ENCODE measurements at places on chromosomes 16 and 17. TPM values are rescaled to one million over a fixed set of nuclear protein-coding genes. Genes with fewer than 3 reads are reported as not detected.

Gene CSH2
- not detected for total RNA-seq

Gene CDH11
- not detected for total RNA-seq

Gene CYLD
- 246 TPM for total RNA-seq

Gene PRSS21
- not detected for total RNA-seq

Gene STAC2
- total RNA-seq = not detected

Gene COL1A1
- 7.5 TPM for total RNA-seq

Gene CDH3
- 0.92 TPM for total RNA-seq

Gene KRTAP4-9
- not detected for total RNA-seq

GRCh38 chr17:44558334-44558709, 1.0 kb downstream of the FZD2 start:
- DNase-seq = no peak

DNA sequence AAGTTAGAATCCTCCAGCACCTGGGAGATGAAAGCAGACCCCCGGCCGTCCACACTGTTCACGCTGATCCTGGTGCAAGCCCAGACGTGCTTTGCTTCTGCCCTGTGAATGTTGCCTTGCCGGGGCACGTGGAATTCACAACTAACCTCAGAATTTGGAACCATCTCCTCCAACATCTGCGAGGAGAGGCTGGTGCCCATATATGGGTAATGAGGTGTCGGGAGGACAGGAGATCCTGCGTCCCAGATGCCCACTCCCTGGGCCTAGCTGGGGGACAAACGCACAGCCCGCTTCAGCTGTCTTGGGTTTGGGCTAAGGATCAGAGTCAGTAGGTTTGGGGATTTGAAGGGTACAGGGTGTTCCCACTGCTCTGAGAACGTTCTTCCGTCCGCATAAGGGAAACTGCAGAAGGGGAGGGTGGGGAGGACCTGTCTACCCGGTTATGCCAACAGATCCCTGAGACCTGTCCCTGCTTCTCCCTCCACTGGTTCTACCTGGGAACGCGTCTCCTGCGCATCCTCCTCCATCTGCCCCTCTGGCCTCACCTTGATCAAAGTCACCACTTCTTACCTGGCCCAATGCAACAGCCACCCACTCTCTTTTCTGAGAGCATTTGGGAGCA, 14.1 kb downstream of the PPL start:
- no peak for DNase-seq

GRCh38 chr17:73776351-73777130, 132.3 kb upstream of the SDK2 start:
- DNase-seq = no peak

- DNase-seq = peak; percentile 75
Observed at GRCh38 chr17:66165537-66166123, 26.3 kb downstream of the CEP112 start.

DNA sequence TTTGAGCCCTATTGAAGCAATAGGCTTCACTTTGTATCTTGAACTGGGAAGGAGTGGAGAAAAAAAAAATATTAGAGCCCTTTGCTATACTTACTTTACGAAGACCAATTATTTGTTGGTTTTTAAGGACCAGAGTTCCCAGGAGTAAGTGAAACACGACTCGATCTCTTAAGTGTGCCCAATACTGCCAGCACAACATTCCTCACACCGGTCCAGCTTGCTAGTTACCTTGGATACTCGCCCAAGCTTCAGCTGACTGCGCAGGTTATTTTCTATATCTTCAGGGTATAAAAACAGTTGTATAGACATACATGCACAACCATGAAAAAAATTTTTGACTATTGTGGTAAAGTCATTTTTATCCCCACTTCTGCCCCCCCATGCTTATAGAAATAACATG, 72.1 kb downstream of the RPTOR start:
- no peak for DNase-seq

DNA sequence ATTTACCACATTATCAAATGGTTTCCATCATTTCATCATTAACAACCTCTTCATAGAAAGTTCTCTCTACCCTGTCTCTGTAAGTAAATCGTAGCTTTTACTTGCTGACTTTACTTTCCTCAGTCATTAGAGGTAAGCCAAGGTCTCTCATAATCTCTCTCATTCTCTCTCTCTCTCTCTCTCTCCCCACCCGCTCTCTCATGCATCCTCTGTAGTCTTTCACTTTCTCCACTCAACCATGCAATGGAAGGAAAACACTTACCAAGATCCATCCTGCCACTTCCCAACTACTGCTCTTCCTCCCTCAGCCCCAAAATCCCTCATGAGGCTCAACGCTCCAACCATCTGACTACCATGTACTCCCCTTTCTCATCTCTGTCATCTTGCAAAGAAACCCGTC, 6.1 kb downstream of the CEP112 start:
- DNase-seq = no peak

- no peak for DNase-seq
Observed at GRCh38 chr17:51846566-51846965, 311.9 kb downstream of the CA10 start.

GRCh38 chr17:74736513-74737298, at the start of gene RAB37:
Gene RAB37, plus strand, starts transcription at chr17:74737256. Its CDS starts 17 bp downstream, at chr17:74737273.
- DNase-seq = peak; percentile 57

DNA sequence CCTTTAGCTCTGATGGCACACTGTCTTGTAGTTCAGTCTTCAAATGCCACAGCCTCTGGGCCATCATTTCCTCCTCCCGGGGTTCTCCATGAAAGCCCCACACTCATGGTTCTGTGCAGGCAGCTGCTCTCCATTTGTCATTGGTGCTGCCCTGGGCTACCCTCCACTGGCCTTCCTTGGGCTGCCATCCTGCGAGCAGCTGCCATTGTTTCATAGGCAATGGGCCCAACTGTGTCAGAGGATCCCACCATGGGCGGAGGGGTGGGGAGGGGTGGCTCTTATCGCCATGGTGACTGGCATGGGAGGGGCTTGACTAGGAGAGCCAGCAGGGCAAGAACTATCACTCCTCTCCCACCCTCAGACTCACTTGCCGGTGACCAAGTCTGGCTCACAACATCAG, 38.6 kb upstream of the BRD7 start:
- no peak for DNase-seq

- no peak for DNase-seq
Observed at GRCh38 chr17:13962716-13963240, 106.5 kb upstream of the COX10 start.

GRCh38 chr16:29237971-29238370, 168.5 kb downstream of the NPIPB11 start:
- DNase-seq = no peak

GRCh38 chr16:10181196-10182162, 749 bp downstream of the GRIN2A start:
- no peak for DNase-seq

GRCh38 chr16:69005641-69006355, 99.7 kb upstream of the HAS3 start:
- no peak for DNase-seq

GRCh38 chr16:55035029-55035428, 104.4 kb downstream of the IRX5 start:
- no peak for DNase-seq

DNA sequence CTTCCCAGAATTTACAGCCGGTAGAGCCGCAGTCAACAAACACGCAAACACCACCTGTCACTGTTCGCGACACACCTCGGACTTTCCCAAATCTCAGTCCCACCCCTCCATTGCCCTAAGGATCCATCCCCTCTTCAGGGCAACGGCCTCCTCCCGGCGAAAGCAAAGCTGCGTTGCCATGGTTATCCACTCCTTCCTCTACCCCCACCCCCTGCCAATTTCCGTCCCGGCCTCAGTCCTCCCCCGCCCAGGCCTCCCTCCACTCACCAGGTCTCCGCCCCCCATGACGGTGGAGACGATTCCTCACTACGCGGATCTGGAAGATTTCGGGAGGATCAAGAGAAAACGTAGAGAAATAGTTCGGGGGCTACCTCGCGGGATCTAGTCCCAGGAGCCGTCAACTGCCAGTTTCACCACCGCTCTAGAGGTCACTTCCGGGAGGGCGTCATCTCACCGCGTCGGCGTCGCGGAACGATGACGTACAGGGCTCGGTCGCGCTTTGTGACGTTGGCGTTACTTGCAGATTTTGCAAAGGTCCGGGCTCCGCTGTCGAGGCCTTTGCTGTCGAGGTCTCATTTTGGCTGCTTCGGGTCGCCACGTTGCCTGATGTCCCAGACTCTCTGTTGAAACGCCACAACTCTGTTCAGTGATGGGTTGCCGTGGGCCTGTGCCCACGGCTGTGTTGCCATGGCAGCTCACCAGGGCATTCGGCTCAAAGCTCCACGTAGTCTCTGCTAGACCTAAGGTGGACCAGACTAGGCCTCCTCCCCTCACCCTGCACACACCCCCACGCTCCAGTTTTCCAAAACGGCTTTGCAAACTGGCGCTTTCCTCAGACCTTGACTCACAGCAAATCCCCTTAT, at the start of gene CWC25:
Gene CWC25 (minus strand): TSS at position 423 of the 863 bp plus-strand sequence. CDS start 138 bp downstream, at position 285.
- peak; percentile 98 for DNase-seq

DNA sequence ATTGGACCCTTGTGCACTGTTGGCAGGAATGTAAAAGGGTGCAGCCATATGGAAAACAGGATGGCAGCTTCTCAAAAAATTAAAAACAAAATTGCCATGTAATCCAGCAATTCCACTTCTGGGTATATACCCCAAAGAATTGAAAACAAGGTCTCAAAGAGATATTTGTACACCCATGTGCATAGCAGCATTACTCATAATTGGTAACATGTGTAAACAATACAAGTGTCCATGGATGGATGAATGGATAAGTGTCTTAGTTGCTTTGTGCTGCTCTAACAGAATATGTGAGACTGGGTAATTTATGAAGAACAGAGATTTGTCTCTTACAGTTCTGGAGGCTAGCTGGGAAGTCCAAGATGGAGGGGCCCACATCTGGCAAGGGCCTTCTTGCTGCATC, 3.8 kb upstream of the RUNDC3A start:
- DNase-seq = no peak

GRCh38 chr16:11105038-11105903, 150.7 kb downstream of the SOCS1 start:
- peak; percentile 60 for DNase-seq

DNA sequence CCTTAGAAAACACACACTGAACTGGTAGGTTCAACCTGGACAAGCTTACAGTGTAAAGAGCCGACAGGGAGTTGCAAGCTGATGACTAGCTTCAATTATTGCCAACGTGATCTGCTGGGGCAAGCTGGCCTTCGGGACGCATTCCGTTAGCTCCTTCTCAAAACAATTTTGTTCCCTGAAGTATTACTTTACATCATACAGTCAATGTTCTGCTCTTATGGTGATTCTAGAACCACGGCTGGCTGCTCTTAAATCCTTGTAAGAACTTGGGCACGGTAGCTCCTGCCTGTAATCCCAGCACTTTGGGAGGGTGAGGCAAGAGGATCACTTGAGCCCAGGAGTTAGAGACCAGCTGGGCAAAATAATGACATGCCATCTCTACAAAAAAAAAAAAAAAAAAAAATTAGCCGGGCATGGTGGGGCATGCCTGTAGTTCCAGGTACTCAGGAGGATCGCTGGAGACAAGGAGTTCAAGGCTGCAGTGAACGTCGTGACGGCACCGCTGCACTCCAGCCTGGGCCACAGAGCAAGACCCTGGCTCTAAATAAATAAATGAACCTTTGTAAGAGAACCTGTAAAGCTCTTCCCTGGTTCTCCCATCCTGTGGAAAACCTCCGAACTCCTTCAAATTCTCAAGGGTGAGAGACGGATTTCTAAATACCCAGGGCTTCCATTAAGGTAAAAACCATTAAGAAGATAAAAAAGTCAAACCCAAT, 2.0 kb downstream of the CDIP1 start:
- no peak for DNase-seq

GRCh38 chr17:1714980-1715802, 5.0 kb upstream of the TLCD2 start:
- peak; percentile 66 for DNase-seq
